Bone marrow (tissue), 2 donors: ENCODE measurements at places on chromosomes 1 and 21.

- no peak for DNase-seq
These were observed 945 bp upstream of the WNT9A start for GRCh38 chr1:227948493-227949260.

- no peak for DNase-seq
These were observed 9.3 kb downstream of the PABPC4 start for GRCh38 chr1:39567302-39567701.

DNA sequence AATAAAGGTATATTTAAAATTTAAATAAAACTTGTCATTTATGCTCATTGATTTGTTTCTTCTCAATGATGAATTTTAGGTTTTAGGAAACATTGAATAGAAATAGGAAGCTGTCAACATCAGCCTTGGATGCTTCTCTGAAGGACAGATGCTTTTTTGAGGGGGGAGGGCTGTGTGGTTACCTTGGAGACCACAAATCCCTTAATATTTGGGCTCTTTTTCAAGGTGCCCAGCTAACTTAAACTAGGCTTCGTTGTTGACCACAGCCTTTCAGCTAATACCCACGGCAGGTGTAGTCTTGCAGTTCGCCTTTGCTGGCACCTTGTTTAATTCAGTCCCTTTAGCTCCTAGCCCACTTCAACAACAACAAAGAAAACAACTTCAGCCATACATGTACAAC is 22.5 kb downstream of the TENT5C start:
- DNase-seq, result no peak

DNA sequence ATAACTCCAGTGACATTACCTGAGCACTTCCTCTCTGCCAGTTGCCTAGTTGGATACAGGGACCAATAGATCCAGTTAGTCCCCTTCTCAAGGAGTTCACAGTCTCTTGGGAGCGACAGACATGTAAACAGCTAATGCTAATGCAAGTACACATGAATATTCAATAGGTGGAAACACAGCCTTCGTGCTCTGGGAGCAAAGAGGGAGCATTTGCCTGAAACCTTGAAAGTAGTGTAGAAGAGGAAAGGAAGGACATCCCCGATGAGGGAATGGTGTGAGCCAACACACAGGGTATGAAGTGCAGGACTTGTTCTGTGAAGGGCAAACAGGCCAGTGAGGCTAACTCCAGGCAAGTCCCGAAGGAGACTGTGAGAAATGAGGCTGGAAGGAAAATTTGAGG is 3.8 kb upstream of the TMEM222 start:
- no peak for DNase-seq

- no peak for DNase-seq
These were observed 8.6 kb upstream of the PPFIA4 start for GRCh38 chr1:203017692-203018091.

- DNase-seq, result no peak
These were observed 2.2 kb downstream of the PHGDH start for GRCh38 chr1:119713749-119714456.

- DNase-seq, result no peak
These were observed 123.0 kb downstream of the PEX14 start for GRCh38 chr1:10597492-10598388.

DNA sequence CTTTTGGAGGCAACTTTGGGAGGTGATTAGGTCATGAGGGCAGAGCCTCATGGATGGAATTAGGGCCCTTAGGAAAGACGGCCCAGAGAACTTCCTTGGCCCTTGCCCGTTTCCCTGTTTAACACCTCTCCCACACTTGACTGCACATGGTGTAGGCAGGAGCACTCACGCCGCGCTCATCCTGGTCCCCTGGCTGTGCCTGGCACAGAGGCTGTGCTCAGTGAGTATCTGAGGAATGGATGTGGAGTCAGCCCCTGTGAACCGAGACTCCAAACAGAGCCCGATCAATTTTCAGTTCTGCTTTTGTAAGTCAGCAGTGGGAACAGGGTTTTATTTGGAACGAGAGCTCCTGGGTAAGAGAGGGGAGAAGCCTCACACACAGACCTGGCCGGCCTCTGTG is 29.8 kb upstream of the ETV3 start:
- DNase-seq, result no peak

GRCh38 chr1:167492481-167492910 is 25.8 kb downstream of the CD247 start:
- DNase-seq, result no peak

- DNase-seq, result peak; percentile 6
These were observed 47.1 kb upstream of the PLA2G2C start for GRCh38 chr1:20233394-20233793.

- DNase-seq, result no peak
These were observed 155.5 kb downstream of the GLUL start for GRCh38 chr1:182235952-182236650.

GRCh38 chr1:62398377-62398776 is 38.5 kb upstream of the USP1 start:
- DNase-seq, result no peak

GRCh38 chr1:81811757-81812371 is 11.1 kb downstream of the ADGRL2 start:
- no peak for DNase-seq

- DNase-seq, result no peak
These were observed 742.0 kb downstream of the ADGRL2 start for GRCh38 chr1:82542766-82543165.
